ENCODE measurements at places on chromosomes 1 and 21.

DNA sequence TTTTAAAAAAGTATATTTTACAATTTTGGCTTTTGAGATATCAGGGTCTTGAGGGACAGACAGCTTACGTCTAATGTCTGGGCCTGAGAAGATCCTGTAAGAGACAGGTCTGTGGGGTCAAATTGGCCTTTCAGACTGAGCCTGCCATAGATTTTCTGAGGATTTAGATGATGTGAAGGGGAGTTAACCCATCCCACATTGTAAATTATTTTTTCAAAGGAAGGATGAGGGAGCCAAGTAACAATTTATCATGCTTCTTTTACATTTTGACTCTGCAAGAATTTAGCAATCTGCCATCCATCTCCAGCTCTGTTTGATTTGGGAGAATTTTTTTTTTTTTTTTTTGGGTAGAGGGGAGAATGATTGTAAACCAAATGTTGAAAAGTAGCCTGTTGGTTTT lies 160.9 kb downstream of the ROR1 start:
- DNase-seq = no peak

GRCh38 chr21:35507181-35507759 lies 458.2 kb upstream of the RUNX1 start:
- no peak for DNase-seq

DNA sequence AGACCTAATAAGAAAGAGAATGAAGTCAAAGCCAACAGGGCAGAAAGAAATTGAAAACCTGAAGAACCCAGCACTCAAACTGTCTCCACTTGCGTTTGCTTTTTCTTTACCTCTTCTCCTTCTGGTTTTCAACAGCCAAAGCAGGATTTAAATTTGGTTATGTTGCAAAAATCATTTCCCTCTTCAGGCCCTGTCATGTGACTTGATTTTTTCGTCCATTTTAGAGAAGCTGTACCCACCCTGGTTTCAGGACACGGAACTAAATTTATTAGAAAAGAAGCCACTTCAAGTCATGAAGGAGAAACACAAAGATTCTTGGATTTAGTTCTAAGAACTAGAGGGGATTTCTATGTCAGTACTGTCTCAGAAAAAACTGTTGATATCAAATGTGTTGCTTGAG lies 1.0 kb upstream of the SYNJ1 start:
- no peak for DNase-seq

DNA sequence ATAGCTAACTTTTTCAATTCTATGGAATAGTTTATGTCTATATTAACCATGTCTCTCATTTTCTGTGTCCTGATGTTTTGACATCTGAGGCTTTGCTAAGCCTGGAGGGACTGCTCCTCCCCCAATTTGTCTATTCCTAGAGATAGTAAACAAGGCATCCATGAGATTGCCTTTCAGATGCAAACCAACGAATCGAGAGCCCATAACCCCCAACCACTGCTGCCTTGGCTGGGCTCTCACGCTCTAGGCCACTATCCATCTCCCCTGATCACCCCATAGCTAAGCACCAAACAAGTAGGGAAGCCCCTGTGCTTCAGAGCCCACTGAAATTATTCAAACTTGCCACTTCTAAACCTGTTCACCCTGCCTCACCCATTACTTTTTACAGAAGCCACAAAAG lies 437.7 kb downstream of the SETD4 start:
- no peak for DNase-seq

- DNase-seq = no peak
These were observed 30.9 kb downstream of the SLC35F3 start for GRCh38 chr1:233935297-233935868.
